ENCODE measurements at places on chromosomes 2 and 18.

GRCh38 chr18:57009844-57010243, 137.0 kb upstream of the BOD1L2 start:
- no peak for DNase-seq

GRCh38 chr2:19878268-19879046, 23.3 kb downstream of the TTC32 start:
- DNase-seq: no peak

DNA sequence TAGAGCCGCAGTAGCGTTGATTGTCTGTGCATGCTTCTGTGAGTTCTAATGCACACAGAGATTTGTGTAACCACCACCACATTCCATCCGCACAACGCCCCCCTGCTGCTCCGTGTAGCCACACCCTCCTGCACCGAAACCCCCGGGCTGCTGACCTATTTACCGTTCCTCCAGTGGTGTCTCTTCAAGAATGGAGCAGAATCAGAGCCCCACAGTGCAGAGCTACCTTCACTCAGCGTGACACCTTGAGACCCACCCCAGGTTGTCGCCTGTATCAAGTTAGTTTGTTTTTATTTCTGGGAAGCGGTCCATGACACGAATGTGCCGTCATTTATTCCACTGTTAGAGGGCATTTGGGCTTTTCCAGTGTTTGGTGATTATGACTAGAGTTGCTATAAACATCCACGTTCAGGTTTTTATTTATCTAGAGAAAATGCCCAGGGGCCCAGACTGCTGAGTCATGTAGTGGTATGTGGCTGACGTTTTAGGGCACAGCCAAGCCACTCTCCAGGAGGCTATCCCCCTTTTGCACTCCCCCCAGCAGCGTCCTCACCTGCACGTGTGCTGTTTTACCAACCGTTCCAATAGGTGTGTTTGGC, 266.8 kb downstream of the NDUFA10 start:
- no peak for DNase-seq

GRCh38 chr2:36672199-36672598, 24.3 kb upstream of the VIT start:
- no peak for DNase-seq

- DNase-seq: no peak
These were observed 223.1 kb upstream of the FBXO11 start for GRCh38 chr2:48129293-48129950.

DNA sequence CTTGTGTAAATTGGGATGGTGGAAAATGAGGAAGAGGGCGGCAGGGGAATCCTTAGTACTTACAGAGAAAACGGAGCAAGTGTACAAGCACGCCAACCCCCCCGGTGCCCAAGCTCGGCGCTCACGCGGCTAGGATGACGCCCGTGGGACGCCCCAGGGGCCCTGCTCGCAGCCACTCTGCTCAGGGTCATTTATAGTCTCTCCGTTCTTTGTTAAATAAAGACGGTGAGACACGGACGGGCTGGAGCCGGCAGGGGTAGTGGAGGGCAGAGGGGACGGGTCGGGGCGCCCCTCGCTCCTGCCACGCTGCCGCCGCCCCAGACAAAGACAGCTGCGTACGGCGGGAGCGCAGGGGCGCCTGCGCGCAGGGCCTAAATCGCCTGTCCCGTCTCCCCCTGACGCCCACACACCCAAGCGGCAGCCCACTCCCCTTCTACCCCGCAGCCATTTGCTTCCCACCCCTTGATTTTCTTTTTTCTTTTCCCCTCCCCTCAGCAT, 37.8 kb downstream of the PCBP1 start:
- no peak for DNase-seq

DNA sequence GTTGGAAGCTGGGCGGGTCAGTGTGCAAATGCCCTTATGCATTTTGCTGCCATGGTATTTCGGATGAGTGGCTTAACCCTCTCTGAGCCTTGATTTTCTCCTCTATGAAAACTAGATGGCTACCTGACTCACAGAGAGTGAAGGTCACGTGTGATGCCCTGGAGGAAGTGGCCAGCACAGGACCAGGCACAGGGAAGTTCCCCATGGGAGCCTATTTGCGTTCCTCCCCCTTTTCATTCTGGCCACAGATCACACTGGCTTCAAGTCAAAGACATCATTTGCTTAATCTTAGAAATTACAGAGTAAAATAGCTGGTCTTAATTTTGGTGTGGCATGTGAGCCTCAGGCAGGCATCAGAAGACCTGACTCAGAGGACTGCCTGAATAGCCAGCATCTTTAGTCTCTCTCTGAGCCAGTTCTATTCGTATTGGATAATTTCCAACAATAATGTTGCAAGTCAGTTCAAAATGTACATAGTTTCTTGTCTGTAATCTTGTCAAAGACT, 57.6 kb upstream of the CD302 start:
- no peak for DNase-seq

DNA sequence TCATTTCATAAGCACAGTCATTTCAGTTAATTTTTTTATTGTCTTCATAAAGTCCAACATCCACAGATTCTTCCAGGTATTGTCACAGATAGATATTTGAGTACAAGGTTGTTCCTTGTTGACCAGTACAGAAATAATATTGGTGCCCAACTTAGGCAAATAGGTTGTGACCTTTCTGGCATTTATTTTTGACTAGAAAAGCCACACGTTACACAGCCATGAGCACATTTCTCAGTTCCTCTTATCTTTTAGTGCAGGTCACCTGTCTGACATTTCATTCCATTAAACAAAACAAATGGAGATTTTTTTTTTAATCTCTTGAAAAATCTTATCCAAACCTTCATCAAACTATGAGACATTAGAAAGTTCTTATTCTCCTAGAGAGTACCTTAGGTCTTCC, 428.8 kb downstream of the ZNF521 start:
- no peak for DNase-seq

Data from GM12891 (cell line).